ENCODE measurements at places on chromosomes 4 and X.

- no peak for DNase-seq
Observed at GRCh38 chr4:183257808-183258207, 62.3 kb downstream of the CLDN22 start.

- no peak for DNase-seq
Observed at GRCh38 chr4:68907245-68907644, 44.4 kb downstream of the UGT2A3 start.

- DNase-seq: peak; percentile 90
Observed at GRCh38 chr4:109078724-109079123, 223.7 kb downstream of the COL25A1 start.

GRCh38 chrX:46561824-46562657, 11.5 kb upstream of the CHST7 start:
- DNase-seq: no peak

GRCh38 chr4:176453079-176453478, 133.3 kb downstream of the SPCS3 start:
- no peak for DNase-seq

DNA sequence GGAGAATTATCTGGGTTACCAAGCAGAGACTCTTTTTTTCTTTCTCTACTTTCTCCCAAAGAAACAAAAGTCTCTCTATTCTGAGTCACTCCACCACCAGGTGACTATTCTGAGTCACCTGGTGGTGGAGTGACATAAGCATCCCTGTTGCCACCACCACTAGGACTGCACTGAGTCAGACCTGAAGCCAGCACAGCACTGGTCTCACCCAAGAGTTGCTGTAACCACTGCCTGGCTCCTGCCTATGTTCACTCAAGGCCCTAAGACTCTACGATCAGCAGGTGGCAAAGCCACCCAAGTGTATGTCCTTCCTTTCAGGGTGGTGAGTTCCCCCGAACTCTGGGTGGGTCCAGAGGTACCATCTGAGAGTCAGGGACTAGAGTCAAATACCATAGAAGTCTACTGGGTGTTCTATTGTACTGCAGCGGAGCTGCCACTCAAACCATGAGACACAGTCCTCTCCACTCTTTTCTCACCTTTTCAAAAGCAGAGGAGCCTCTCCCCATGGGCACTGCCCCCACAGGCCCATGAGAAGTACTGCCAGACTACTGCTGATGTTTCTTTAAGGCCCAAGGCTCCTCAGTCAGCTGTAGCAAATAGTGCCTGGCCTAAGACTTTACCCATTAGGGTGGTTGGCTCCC, 209.6 kb upstream of the IRS4 start:
- DNase-seq: no peak

DNA sequence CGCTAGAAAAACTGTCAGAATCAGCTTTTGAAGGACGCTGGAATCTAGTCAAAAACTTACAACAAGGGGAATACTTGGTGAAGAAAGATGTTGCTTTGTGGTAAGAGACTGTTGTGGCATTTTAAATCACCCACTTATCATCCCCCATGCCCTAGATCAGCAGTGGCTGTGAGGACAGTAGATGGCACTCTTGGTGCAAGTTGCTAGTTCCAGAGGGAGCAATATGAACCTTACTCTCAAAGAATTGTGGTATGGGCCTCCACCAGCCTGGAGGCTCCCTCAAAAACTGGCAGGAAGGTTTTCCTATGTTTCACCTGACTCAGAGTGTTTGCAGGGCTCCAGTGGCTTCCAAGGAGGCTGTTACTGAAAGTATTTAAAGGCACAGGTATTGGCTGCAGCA, 37.7 kb upstream of the SLC16A2 start:
- DNase-seq: peak; percentile 53

- no peak for DNase-seq
Observed at GRCh38 chrX:1300449-1300848, 31.8 kb downstream of the CSF2RA start.

DNA sequence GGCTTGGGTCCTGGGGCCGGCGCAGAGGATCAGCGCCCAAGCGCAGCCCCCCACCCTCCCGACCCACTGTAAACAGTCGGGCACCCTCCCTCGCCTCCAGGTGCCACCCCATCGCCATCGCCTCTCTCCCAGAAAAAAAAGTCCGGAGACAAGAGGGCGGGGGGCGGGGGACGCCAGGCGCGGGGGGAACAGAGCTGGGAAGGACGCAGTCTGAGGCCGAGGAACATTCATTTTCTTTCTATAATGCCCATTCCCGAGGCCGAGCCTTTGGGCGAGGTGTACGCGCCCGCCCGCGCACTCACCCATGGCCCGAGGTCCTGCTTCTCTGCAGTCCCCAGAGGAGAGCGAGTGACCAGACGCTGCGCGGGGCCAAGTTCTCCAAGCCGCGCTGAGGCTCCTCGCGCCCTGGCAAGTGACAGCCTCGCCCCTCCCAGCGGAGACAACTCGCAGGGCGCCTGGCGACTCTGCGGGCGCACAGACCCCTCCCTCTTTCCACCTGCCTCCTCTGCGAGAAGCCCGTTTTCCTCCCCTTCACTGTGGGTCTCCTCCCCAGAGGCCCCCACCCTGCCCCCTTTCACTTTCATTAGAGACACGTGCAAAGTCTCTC, 63.5 kb upstream of the WDR17 start:
- no peak for DNase-seq

DNA sequence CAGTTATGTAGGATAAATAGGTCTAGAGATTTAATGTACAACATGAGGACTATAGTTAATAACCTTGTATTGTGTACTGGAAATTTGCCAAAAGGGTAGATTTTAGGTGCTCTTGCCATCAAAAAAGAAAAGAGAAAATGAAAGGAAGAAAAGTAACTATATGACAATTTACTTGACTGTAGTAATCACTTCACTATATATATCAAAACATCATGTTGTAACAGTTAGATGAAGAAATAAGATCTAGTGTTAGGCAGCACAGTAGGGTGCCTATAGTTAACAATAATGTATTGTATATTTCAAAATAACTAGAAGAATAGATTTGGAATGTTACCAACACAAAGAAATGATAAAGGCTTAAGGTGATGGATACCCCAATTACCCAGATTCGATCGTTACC, 35.9 kb upstream of the AP1S2 start:
- no peak for DNase-seq

DNA sequence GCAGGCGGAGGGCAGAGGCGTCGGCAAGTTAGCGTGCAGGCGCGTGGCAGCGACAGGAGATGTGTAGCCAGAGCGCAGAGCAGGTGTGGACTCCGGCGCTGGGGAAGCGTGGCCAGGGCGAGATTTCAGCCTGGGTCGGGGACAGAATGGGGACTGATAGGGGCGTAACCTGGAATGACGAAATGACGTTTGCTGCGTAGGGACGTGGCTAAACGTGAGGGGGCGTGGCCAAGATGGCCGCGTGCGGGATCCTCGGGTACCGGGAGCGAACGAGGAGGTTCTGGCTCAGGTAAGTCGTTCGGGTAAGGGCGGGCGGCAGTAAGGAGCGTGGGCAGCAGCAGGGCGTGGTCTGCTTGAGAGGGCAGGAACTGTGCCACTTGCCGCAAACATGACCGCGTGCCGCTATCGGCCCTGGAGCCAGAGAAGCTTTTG, 10.9 kb upstream of the CLTRN start:
- no peak for DNase-seq

- DNase-seq: peak; percentile 64
Observed at GRCh38 chr4:123825596-123826291, 429.1 kb downstream of the SPRY1 start.

- DNase-seq: no peak
Observed at GRCh38 chrX:68988865-68989264, 160.0 kb downstream of the EFNB1 start.

GRCh38 chr4:153438916-153439756, 27.0 kb upstream of the TMEM131L start:
- no peak for DNase-seq

DNA sequence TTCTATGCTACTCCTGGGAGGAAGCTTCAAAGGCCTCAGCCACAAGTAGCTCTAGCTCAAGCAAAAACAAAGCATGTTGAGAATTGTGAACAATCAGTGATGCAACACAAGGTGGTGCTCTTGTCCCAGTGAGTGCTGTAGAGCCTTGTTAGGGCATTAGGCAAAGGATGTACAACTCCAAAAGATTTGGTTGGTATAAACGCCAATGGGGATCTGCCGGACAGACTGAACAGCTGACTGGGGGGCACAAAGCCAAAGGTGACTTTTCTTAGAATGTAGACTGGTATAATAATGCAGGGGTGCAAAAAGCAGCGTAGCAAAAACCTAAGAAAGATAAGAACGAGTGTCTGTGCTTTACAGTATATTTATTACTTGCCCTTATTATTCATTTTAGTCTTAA, 62.6 kb upstream of the ALB start:
- peak; percentile 61 for DNase-seq

DNA sequence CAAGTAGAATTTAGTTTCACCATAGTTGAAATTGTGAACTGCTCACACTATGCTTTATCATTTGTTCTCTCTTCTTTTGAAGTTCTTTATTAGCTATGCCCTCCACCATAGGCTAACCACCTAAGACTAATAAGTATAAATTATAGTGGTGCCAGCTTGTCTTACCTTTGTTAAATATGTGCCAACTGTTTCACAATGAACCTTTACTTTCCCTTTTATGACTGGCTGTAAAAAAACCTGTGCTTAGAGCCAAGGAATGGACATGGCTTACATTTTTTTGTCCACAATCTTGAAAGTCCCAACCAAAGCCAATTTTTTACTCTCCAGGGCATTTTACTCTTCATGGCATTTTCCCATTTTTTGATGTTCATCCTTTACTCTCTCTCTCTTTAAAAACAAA, 123.5 kb upstream of the LEF1 start:
- no peak for DNase-seq

DNA sequence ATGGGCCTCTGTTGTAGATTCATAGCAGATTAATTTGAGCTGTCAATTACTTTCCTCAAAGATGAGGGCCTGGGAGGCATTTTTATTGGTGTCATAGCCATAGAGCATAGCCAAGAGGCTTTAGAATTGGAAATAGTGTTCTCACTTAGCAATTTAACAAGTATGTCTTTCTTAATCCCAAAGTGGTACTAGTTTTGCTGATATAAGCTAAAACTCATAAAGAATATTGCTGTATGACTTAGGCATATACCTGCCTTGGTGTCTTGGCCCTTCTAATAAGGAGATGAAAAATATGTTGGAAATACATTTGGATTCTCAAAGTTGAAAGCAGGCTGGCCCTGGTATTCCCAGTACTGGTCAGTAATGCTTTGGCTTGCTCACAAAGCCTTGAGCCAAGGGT, 221.5 kb upstream of the CXCL13 start:
- no peak for DNase-seq

GRCh38 chr4:18039113-18039512, 17.6 kb upstream of the LCORL start:
- DNase-seq: no peak

- peak; percentile 44 for DNase-seq
Observed at GRCh38 chr4:67721770-67722597, 21.0 kb upstream of the UBA6 start.

DNA sequence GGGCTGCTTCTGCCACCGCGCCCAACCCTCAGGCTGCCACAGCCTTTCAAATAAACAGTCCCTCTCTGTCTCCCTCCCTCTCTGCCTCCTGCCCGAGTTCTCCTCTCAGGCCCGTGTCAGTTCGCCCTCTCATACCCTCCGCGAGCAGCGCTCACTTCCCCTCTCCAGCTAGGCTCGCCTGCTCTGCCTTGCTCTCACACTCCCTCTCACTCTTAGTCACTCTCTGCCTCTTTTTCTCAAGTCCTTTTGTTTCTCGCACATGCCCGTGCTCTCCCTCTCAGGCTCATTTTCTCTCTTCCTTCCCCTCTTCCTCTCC, 3.2 kb downstream of the EFNB1 start:
- peak; percentile 78 for DNase-seq

DNA sequence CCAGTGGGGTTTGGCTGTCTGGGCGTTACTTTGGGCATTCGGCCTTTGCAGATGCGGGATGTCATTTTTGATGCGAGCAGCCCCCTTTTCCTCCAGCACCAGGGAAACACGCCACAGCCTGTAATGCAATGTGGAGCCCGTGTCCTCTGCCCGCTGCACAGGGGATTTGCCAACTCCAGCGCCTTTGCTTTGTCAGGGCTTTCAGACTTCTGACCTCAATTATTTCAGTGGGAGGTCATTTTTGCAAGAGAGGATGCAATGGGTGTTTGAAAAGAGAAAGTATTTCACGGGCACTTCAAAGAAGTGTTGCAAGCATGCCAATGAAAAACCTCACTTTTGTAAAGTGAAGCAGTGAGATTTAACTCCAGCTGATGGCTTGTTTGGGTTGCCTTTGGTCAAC, 11.5 kb downstream of the CLCN4 start:
- DNase-seq: no peak

- no peak for DNase-seq
Observed at GRCh38 chr4:141121101-141121500, 12.2 kb downstream of the RNF150 start.

- DNase-seq: no peak
Observed at GRCh38 chrX:120462370-120462769, 6.7 kb downstream of the LAMP2 start.

- DNase-seq: peak; percentile 76
Observed at GRCh38 chr4:114264877-114265291, 285.4 kb upstream of the ARSJ start.

DNA sequence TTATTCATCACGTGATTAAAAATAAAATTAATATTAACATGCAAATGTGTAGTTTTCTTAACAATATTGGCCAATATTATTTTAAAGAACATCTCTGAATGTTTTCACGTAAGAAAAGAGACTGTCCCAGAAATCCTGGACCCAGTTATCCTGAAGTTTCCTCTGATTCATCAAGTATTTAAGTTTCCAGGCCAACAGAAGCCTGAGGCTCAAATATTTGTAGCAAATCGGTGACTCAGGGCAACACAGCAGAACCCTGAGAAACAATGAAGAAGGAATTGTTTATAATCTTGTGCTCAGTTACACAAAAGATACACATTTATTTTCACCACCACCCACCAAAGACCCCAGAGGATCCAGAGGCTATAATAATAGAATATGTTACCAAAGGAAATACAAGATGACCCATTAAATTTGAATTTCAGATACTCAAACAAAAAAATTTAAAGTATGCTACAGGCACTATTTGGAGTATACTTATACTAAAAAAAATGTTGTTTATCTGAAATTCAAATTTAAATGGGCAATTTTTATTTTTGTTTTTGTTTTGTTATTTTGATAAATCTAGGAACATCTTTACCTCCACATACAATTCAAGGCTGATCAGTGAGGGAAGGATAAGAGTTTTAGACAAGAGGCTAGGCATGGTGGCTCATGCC, 33.9 kb upstream of the SLC7A11 start:
- DNase-seq: peak; percentile 90

- DNase-seq: no peak
Observed at GRCh38 chrX:79367907-79368306, 773 bp upstream of the ITM2A start.

- DNase-seq: no peak
Observed at GRCh38 chrX:7272346-7272745, 124.4 kb upstream of the PUDP start.

- DNase-seq: no peak
Observed at GRCh38 chr4:80921441-80921840, 109.1 kb upstream of the BMP3 start.

DNA sequence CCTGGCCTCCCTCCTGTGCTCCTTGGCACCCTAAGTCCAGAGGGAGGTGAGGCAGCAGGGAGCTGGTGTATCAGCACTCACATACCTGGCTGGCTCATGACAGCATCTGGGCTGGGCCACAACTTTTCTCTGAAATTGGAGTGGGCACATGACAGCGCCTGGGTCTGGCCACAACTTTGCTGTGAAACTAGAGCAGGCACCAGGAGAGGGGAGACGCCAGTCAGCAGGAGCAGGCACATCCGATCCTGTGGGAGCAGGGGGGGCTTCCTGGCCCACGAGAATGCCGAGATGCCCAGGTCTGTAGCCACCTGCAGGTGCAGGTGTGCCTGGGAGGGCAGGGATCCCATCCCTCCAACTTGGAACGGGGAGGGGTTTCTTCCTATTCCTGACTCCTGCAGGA, 69.7 kb upstream of the PPP3CA start:
- DNase-seq: no peak

GRCh38 chr4:83618991-83619645, 83.2 kb downstream of the GPAT3 start:
- peak; percentile 37 for DNase-seq
